ENCODE measurements at places on chromosomes 3 and 15. TPM values are rescaled to one million over a fixed set of nuclear protein-coding genes. Genes with fewer than 3 reads are reported as not detected.

Gene CALML4
- total RNA-seq: 5.7 TPM

Gene GPR87
- total RNA-seq: not detected

Gene RARRES1
- 0.27 TPM for total RNA-seq

Gene SEMA3G
- total RNA-seq: 8.4 TPM

Gene SMCO1
- not detected for total RNA-seq

Gene C3orf70
- 0.79 TPM for total RNA-seq

Gene TMEM212
- total RNA-seq: not detected

Gene GP9
- not detected for total RNA-seq

Gene PSTPIP1
- total RNA-seq: 1.4 TPM

Gene TMEM158
- 6.8 TPM for total RNA-seq

Gene CYP8B1
- total RNA-seq: not detected

Gene TNK2
- total RNA-seq: 54.9 TPM

Gene HGD
- not detected for total RNA-seq

Gene MED12L
- total RNA-seq: 16.6 TPM

Gene CELSR3
- total RNA-seq: 17.3 TPM

Gene KNG1
- not detected for total RNA-seq

Gene ANKRD63
- total RNA-seq: not detected

Gene LRRFIP2
- 38.1 TPM for total RNA-seq

Gene CYFIP1
- 134 TPM for total RNA-seq

Gene TRIM59
- total RNA-seq: 34.0 TPM

Gene TMCO5A
- not detected for total RNA-seq

Gene CLDN11
- total RNA-seq: 37.5 TPM

Gene ATRIP
- 5.8 TPM for total RNA-seq

Gene SKOR1
- total RNA-seq: 0.23 TPM

Gene LTK
- 0.59 TPM for total RNA-seq

Gene ZNF620
- 17.0 TPM for total RNA-seq

Gene XPC
- 33.0 TPM for total RNA-seq

Gene SV2B
- total RNA-seq: 8.8 TPM

Gene COL6A5
- 0.07 TPM for total RNA-seq

Gene AMOTL2
- 277 TPM for total RNA-seq

Gene CCR8
- total RNA-seq: not detected

Gene GOLGA6L6
- not detected for total RNA-seq

Gene CHST2
- 3.4 TPM for total RNA-seq

Gene ADAMTSL3
- total RNA-seq: 1.2 TPM

Gene ZNF502
- total RNA-seq: 0.07 TPM

Gene NDN
- 40.1 TPM for total RNA-seq

Gene YEATS2
- total RNA-seq: 45.4 TPM

Gene HRH1
- not detected for total RNA-seq

Gene GATA2
- 0.31 TPM for total RNA-seq

Gene PCSK6
- 5.7 TPM for total RNA-seq

Gene GP5
- total RNA-seq: 0.09 TPM

Gene PPP1R14D
- not detected for total RNA-seq

Gene STAC
- 0.59 TPM for total RNA-seq

Gene ARHGEF26
- total RNA-seq: 10.1 TPM

Gene SPRED1
- 56.0 TPM for total RNA-seq
